ENCODE measurements at places on chromosomes 2 and 18. TPM values are rescaled to one million over a fixed set of nuclear protein-coding genes. Genes with fewer than 3 reads are reported as not detected.

SERPINB10 gene
- not detected for total RNA-seq

CRYGD gene
- not detected for total RNA-seq

DNA sequence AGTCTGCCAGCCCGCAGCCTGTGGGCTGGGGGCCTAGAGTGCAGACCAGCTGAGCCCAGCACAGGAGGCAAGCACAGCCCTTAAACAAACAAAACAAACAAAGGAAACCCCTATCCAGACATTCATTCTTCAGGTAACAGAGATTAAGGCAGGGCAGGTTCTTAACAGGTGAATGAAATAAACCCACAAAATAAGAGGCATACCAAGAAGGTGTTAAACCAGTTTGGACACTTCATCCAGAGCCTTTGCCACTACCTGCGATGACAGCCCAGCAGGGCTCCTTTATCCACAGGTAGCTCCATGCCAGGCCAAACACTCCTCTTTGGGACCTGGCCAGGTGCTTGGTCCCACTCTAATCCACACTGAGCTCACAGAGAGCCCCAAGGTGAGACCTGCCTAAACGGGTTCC is 209.7 kb upstream of the SIX2 start:
- DNase-seq, result no peak

GRCh38 chr18:57446322-57446721 is 11.1 kb downstream of the ONECUT2 start:
- DNase-seq, result no peak

DNA sequence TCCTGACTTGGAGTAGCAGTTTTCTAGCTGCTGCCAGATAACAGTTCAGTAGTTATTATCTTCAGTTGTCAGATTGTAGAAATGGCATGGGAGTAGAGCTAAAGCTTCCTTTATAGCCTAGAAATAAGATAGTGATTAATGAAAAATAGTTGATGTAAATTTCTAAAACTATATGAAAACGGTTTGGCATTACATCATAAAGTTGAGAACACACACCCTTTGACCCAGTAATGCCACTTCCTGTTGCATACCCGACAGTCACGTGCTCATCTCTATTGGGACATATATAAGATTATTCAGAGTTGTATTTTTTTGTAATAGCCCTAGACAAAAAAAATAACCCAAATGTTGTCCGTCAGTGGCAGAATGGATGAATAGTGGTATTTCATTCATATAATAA is 39.4 kb upstream of the ASB1 start:
- DNase-seq, result no peak

DNA sequence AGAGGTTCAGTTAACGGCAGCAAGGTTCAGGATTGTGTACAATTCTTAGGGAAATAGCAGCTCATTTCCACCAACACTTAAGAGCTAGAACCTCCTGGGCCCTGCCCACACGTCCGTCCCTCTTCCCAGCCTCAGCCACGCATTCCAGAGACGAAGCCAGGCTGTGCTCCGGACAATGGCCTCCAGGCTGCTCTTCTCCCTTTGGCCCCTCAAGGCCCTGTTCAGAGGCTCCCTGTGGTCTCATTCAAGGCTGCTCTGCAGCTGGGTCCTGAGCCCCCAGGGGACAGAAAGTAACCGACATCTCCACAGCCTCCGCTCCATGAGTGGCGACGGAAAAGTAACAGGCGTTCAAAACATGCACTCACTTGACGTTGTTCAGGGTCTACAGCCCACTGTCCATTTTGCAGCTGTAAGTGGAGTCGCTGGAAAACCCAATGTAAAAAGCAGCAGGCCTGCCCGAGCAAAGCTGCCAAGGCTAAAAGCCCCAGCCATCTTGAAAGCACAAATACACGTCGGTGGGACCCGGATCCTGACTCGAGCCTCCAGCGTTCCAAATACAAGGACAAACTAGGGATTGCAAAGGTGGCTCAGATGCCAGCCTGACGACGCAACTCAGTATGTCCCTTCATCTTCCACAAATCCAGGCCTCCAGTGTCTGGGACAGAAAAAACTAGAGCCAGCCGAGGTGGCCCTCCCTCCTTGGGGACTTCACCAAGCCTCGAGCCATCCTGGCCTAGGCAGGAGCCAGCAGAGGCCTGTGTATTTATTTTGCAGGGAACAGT is 76.9 kb downstream of the NDUFA10 start:
- DNase-seq, result no peak

Measured in endothelial cell of umbilical vein (primary cell).